A549 treated with ZK216348 at 1 μM for 4 hours (cell line): ENCODE measurements at places on chromosomes 2 and 18. TPM values are rescaled to one million over a fixed set of nuclear protein-coding genes. Genes with fewer than 3 reads are reported as not detected.

Gene KIAA2012
- total RNA-seq, result not detected in 5 replicates

Gene TXNDC9
- 35.2 to 73.3 TPM (median 39.8 TPM) in 5 replicates for total RNA-seq

Gene GBX2
- total RNA-seq, result 1.5 to 3.1 TPM (median 2.9 TPM) in 5 replicates

Gene RFTN2
- total RNA-seq, result not detected in 5 replicates

Gene DCDC2C
- total RNA-seq, result 0.77 TPM in 1 of 5 replicates, not detected in the others

Gene ASB18
- not detected in 5 replicates for total RNA-seq

Gene L3MBTL4
- total RNA-seq, result not detected in 5 replicates

Gene MYL1
- total RNA-seq, result not detected in 5 replicates

Gene TNFRSF11A
- total RNA-seq, result 6.9 to 9.7 TPM (median 7.3 TPM) in 5 replicates

Gene C2orf66
- 0.11 TPM in 1 of 5 replicates, not detected in the others for total RNA-seq

Gene GULP1
- total RNA-seq, result 27.9 to 42.0 TPM (median 37.5 TPM) in 5 replicates

Gene CAVIN2
- total RNA-seq, result 21.7 to 41.3 TPM (median 35.6 TPM) in 5 replicates

Gene IWS1
- 39.2 to 46.9 TPM (median 40.7 TPM) in 5 replicates for total RNA-seq

Gene ANKRD36B
- total RNA-seq, result 4.3 to 6.7 TPM (median 5.5 TPM) in 5 replicates

Gene PLGLB2
- total RNA-seq, result 0.36 to 0.42 TPM in 2 of 5 replicates, not detected in the others

Gene ADRA2B
- total RNA-seq, result 0.04 to 0.06 TPM in 2 of 5 replicates, not detected in the others

Gene ZC3H6
- total RNA-seq, result 0.26 to 0.85 TPM (median 0.33 TPM) in 5 replicates

Gene EDAR
- 0.05 to 0.08 TPM in 2 of 5 replicates, not detected in the others for total RNA-seq

Gene C18orf54
- 1.7 to 4.3 TPM (median 3.3 TPM) in 5 replicates for total RNA-seq

Gene CNDP1
- total RNA-seq, result not detected in 5 replicates

Gene CXCR4
- 0.38 to 0.85 TPM (median 0.45 TPM) in 5 replicates for total RNA-seq

Gene DSC2
- total RNA-seq, result 0.66 to 1.9 TPM (median 1.1 TPM) in 5 replicates

Gene RETREG2
- 53.9 to 88.2 TPM (median 84.2 TPM) in 5 replicates for total RNA-seq

Gene CD8B
- not detected in 5 replicates for total RNA-seq

Gene CFAP221
- total RNA-seq, result 0.20 to 0.64 TPM (median 0.35 TPM) in 5 replicates

Gene SIX3
- total RNA-seq, result 0.81 to 1.6 TPM (median 1.4 TPM) in 5 replicates

Gene UGT1A10
- total RNA-seq, result 0.18 to 0.52 TPM (median 0.23 TPM) in 3 of 5 replicates, not detected in the others

Gene SELENOI
- total RNA-seq, result 10.6 to 23.0 TPM (median 16.8 TPM) in 5 replicates

Gene CIB4
- 0.44 to 0.93 TPM (median 0.52 TPM) in 3 of 5 replicates, not detected in the others for total RNA-seq

Gene HAAO
- total RNA-seq, result not detected in 5 replicates

Gene SP9
- total RNA-seq, result 1.6 to 3.2 TPM (median 2.9 TPM) in 5 replicates

Gene CCDC121
- total RNA-seq, result 2.7 to 4.6 TPM (median 4.0 TPM) in 5 replicates

Gene NLRC4
- total RNA-seq, result 0.05 TPM in 1 of 5 replicates, not detected in the others

Gene AQP12A
- total RNA-seq, result not detected in 5 replicates

Gene ITM2C
- total RNA-seq, result 61.4 to 83.0 TPM (median 80.4 TPM) in 5 replicates

Gene ARHGAP25
- total RNA-seq, result 0.14 to 0.39 TPM (median 0.29 TPM) in 4 of 5 replicates, not detected in the other

Gene DOK1
- total RNA-seq, result 3.9 to 6.2 TPM (median 4.7 TPM) in 5 replicates

Gene STPG4
- total RNA-seq, result not detected in 5 replicates

Gene GPR75
- 1.5 to 2.3 TPM (median 1.9 TPM) in 5 replicates for total RNA-seq

Gene OTOF
- total RNA-seq, result 0.06 to 0.21 TPM (median 0.07 TPM) in 5 replicates
